ENCODE measurements at places on chromosomes 3 and 15.
A peak's percentile ranks its signal among the peaks of the same experiment; 100 is the strongest.

DNA sequence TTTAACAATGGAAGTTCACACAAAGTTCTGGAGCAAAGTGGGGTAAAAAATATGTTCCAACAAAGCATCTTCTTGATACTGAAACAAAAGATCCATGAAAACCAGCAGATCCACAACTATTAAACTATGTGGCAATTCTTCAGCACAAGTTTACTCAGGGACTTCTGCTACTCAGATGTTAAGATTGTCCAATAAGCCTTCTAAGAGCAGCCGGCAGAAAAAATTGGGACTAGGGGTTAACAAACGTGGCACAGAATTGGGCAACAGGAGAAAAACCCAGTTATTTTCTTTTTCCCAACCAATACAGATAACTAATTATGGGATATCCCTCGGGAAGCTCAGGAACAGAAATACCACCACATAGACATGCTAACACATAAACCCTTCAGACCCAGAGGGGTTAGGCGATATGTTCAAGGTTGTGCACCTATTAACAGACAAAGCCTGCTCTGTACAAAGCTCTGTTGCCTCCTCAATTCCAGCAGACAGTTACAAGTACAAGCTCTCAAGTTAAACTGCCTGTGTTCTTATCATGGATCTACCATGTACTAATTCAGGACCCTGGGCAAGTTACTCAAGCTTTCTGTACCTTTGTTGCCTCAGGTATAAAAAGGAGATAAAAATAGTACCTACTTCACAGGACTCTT, 6.8 kb downstream of the SSR3 start:
- DNase-seq, result no peak

DNA sequence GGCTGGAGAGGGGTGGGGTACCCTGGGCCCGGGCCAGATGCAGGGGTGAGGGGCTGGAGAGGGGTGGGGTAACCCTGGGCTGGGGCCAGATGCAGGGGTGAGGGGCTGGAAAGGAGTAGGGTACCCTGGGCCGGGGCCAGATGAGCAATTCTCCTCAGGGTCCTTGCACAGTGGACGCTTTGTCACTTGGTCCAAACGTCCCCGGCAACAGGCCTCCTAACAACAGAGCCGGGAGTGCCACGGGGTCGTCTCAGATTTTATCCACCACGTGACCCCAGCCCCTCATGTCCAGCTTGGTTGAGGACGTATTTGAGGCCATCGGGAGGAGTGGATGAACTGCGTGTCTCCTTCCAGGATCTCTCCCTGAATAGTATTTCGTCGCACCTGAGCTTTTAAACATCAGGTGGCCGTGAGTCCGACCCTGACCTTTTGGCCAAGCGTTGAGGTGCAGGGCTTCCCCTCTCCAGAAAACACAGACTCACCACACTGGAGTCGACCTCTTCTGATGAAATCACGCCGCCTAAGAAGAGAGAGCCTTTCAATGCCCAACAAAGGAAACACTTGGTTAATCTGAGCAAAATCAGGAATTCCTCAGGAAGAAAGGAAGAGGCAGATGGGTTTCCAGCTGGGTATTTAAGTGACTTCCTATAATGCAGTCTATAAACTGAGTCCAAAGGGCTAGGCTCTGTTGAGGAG, 12.8 kb upstream of the LRRC15 start:
- DNase-seq, result no peak

DNA sequence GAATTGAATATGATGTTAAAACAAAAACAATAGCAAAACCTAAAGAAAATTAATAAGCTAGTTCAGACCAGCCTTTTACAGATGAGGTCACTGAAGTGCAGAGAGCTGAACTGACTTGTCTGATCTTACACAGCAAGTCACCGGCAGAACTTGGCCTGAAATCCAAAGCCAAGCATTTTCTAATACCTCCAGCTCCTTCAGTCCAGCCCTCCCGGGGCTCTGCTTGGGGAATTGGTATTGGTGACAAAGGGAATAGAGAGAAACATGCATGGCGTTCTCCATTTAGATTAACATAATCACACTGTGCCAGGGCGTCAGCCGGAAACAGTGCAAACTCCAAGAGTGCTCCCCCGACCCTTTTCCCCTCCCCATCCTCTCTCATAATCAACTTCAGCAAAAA, 14.1 kb upstream of the ZSCAN2 start:
- no peak for DNase-seq

- no peak for DNase-seq
Observed at GRCh38 chr3:13377021-13377420, 43.1 kb downstream of the NUP210 start.

DNA sequence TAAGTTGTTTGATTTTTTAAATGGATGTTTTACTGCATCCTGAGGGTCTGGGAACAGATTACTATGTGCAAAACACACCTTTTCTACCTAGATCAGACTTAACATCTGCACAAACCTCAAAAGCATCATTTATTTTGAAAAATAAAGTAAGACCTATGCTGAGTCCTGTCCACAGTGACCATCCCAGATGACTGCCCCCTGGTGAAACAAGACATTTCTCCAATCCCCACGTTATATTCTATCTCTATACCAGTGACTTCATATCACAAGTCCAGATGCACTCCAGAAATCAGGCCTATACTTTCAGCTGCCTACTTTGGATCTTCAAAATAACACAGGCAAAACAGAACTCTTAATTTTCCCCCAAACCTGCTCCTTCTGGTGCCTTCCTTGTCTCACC, 143.2 kb downstream of the P2RY1 start:
- DNase-seq, result no peak

GRCh38 chr15:92821491-92822116, 78.5 kb upstream of the CHD2 start:
- DNase-seq, result peak; percentile 58

GRCh38 chr15:39154776-39155175, 426.1 kb upstream of the THBS1 start:
- no peak for DNase-seq

- no peak for DNase-seq
Observed at GRCh38 chr3:61793521-61793920, 232.2 kb downstream of the PTPRG start.

- no peak for DNase-seq
Observed at GRCh38 chr15:88913017-88913849, at the start of gene MFGE8. TSS of gene MFGE8 (minus strand) at chr15:88913379. CDS start at chr15:88913319, 60 bp downstream.

GRCh38 chr15:63899193-63899592, 65.4 kb upstream of the HERC1 start:
- no peak for DNase-seq

GRCh38 chr3:23159929-23160328, 43.2 kb upstream of the UBE2E2 start:
- no peak for DNase-seq

DNA sequence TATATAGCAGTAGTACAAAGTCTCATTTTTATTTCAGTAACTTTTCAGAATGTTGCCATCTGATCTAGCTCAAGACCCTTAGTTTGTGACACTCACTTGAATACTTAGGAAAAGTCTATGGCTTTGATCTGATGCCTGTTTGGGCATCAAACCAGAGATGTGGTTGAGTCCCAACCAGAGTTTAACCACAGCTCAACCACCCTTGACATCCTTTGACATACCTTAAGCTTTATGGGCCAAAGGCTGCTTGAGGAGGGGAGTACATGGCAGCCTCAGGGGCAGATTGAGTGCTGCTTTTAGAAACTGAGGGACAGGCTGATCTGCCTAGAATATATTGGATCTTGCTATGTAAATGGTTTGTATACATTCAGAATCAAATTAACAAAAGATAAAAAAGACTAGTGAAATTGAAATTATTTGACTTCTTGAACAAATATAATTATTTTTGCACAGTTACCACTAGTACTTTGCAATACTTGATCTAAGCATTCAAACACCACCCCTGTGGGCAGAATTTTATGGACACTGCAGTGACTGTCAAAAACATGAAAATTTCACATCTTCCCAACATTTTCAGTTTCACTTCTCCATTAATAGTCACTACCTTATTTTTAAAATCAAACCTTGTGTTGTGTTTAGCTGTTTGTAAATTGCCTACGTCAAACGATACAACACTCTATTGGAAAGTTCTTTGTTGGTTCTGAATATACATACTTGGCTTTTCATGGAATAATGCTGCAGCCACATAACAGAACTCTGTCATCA, 199.8 kb downstream of the UBE2E2 start:
- no peak for DNase-seq

DNA sequence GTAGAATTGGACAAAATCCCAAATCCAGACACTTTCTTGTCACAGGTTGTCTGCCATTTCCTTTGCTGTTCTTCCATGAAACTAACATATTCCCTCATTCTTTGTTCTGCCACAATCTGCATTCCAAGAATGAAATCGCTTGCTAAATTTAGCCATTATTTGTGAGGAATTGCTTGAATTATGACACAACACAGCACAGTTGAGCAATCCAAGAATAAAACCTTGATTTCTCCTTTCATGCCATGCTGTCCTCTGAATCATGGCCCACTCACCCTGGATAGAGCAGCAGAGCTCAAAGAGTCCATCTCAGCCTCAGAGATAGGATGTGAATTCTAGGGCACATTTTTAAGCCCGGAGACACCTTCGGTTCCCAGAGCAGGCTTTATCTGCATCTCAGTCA, 35.2 kb upstream of the GREM1 start:
- no peak for DNase-seq

- no peak for DNase-seq
Observed at GRCh38 chr3:4207672-4208071, 95.5 kb upstream of the SETMAR start.

- DNase-seq, result no peak
Observed at GRCh38 chr15:95584088-95584487, 746.4 kb upstream of the NR2F2 start.

- DNase-seq, result no peak
Observed at GRCh38 chr3:196499807-196500524, 3.6 kb downstream of the RNF168 start.

DNA sequence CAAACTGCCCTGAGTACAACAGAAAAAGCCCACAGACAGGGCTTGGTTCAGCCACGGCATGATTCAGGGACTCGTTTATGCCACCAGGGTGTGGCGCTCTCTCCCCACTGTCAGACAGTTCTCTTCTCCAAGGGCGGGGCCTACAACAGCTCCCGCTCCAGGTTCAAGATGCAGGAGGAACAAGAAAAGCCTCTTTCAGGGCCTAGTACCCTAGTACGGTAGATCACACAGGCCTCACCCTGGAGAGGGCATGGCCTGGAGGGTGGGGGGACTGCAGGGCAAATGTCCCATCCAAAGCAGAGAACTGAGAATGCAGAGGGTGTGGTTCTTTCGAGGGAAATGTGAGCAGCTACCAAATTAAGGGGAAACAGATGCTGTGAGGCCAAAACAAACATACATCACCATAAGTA, 12.0 kb downstream of the MESD start:
- DNase-seq, result no peak

DNA sequence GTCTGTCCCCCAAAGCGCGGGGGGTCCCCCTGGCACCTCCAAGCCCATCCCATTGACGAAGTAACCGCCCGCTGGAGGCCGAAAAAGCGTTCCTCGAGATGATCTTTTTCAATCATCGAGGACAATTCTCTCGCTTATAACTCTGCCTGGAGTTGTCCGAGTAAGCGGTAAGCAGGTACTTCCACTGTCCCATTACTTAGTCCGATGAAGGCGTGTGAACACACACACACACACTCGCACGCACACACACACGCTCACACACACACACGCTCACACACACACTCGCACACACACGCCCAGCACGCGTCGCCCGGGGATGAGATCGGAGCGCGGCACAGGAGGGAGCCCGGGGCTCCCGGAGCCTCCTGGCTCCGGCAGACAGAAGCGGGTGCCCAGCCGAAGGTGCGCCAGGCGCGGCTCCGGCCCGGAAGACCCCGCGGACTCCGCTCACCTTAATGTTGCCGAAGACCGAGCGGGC, 430 bp downstream of the SLCO2A1 start:
- DNase-seq, result no peak

DNA sequence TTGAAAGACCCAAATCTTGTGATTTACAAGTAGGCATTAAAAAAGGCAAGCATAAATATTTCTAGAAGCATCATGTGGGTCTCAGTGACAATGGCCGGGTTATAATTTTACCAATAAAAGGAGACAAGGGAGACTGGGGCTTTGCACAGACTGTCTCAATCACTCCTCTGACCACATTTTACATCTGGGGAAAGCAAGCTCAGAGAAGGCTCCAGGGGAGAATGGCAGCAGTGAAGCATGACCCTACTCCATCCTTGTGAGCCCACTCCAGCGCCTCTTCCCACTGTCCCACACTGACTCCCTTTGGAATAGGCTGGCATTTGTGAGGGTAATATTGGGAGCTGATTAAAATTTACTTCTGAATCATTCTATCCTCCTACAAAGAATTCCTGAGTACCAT, 61.8 kb downstream of the SATB1 start:
- peak; percentile 2 for DNase-seq

GRCh38 chr3:126019683-126020082, 50.7 kb downstream of the ROPN1B start:
- no peak for DNase-seq

- no peak for DNase-seq
Observed at GRCh38 chr3:37477275-37477674, 302.9 kb upstream of the LRRFIP2 start.

GRCh38 chr15:38687340-38687739, 122.7 kb upstream of the RASGRP1 start:
- no peak for DNase-seq

- no peak for DNase-seq
Observed at GRCh38 chr3:182592747-182593146, 200.6 kb upstream of the ATP11B start.

All from NCI-H187 (cell line).